ENCODE measurements at places on chromosomes 6 and 20.

DNA sequence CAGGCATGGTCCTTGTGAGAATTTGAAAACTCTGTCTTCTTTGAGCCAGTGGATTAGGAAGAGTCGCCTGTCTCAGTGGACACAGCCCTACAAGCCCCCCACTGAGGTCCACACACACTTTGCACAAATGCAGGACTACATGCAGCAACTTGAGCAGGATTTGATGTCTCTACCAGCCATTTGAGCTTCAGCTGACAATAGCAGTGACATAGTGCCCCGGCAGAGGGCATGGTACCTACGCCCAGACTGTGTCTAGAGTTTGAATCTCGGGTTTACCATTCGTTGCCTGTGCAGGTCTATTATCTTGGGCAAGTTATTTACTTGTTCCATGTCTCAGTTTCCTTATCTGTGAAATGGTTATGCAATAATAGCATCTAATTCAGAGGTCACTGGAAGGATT lies 580.1 kb downstream of the TFAP2B start:
- no peak for DNase-seq

DNA sequence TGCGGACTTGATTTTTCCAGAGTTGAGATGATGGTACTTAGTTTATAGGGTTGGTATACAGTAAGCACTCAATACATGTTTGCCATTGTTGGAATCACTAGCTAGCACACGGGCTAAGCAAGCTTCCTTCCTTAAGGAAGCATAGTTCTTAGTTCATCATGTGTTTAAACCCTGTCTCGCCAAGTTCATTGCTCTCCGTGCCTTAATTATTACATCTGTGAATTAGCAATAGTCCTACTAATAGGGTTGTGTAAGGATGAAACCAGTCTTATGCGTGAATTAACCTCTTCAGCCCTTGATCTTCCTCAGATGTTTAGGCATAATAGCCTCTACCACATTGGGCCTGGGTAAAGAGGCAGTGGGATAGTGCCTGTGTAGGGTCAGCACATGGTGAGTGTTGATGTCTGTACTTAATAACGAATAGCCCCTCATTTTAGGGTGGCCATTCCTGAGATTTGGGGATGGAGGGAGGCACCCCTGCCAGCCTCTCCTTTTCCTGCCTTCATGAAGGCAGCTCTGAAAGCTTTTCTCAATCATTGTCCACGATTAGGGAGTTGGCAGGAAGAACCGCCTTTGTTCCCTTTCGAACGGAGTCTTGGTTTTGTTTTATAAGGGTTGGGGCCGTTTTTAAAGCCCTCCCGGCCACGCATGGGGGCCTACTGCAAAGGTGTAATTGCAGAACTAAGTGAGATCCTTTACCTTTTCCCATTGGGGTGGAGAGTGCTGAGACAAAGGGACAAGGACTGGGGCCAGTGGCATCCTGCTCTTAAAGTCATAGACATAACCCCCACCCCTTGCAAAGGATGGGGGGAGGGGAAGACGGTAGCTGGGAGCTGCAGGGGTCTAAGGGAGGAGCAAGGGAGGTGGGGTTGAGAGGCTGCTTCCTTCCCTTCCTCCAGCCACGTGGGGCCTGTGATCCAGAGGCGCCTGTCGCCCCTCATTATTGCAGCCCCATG lies 2.1 kb downstream of the DNMT3B start:
- no peak for DNase-seq

- no peak for DNase-seq
These were observed 19.2 kb upstream of the RIPOR3 start for GRCh38 chr20:50710492-50711063.

- no peak for DNase-seq
These were observed 130.8 kb upstream of the SASH1 start for GRCh38 chr6:148211777-148212324.

Measured in T-helper 1 cell (primary cell).